Activated CD4-positive, alpha-beta T cell treated with anti-CD3 and anti-CD28 coated beads, Interleukin-2, Interleukin-6, amounts not matched to agents 100 ng/mL and 50 ng/mL, durations not matched to agents 16 hours and 8 hours (primary cell): ENCODE measurements at places on chromosomes 4 and X.

DNA sequence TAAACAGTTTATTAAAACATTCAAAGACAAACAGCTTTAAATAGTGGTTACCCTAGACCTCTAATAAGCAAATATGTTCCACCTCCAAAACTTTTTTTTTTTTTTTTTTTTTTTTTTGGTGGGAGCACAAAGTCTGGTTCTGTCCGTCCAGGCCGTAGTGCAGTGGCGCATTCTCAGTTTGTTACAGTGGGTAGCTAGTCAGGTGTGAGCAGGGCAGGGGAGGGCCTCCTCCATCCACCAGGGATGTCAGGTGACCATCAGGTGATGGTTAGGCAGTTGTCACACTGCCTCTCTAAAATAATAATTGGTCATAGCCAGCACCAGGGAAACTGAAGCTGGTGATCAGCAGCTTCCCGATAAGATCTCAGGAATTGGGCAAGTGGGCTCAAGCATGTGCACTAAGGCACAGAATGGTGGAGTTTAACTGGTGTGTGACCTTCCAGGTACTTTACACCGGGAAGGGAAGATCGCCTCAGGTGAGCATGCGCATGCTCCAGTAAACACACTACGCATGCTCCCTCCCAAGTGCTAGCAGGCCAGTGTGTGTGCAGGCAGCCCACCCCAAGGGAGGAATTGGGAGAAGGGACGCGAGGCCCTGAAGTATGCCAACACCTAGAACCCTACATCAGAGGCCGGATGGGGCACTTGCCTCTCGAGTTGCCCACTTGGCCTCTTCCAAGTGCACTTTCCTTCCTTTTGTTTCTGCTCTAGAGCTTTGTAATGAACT is 27.2 kb downstream of the TNIP2 start:
- DNase-seq = no peak

- DNase-seq = no peak
Measured at GRCh38 chr4:85787133-85787532, 312.2 kb downstream of the ARHGAP24 start.

- DNase-seq = no peak
Measured at GRCh38 chr4:94758700-94759399, 1.1 kb downstream of the BMPR1B start.

DNA sequence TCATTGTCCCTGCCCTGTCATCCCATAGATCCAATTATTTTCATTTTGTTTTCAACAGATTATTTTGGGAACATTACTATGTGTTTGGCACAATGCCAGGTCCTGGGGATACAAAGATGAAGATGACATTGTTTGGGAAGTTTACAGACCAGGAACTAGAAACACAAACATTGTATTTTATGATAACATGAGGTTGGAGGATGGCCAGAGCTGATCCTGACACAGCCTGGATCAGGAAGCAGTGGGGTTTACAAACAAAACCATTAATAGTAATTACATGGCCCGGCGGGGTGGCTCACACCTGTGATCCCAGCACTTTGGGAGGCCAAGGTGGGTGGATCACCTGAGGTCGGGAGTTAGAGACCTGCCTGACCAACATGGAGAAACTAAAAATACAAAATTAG is 29.9 kb downstream of the CLRN2 start:
- DNase-seq = no peak

GRCh38 chr4:48152259-48152658 is 18.2 kb upstream of the TXK start:
- no peak for DNase-seq

DNA sequence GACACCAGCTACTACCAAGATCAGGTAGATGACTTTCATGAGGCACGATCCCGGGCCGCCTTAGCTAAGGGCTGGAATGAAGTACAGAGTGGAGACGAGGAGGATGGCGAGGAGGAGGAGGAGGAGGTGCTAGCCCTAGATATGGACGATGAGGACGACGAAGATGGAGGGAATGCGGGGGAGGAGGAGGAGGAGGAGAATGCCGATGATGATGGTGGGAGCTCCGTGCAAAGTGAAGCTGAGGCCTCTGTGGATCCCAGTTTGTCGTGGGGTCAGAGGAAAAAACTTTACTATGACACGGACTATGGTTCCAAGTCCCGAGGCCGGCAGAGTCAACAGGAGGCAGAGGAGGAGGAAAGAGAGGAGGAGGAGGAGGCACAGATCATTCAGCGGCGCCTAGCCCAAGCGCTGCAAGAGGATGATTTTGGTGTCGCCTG is 481 bp downstream of the UTP3 start:
- DNase-seq = no peak

- peak; percentile 43 for DNase-seq
Measured at GRCh38 chr4:82430964-82431745, 765 bp downstream of the ENOPH1 start.

- no peak for DNase-seq
Measured at GRCh38 chrX:7515681-7516413, 327.1 kb upstream of the VCX start.

DNA sequence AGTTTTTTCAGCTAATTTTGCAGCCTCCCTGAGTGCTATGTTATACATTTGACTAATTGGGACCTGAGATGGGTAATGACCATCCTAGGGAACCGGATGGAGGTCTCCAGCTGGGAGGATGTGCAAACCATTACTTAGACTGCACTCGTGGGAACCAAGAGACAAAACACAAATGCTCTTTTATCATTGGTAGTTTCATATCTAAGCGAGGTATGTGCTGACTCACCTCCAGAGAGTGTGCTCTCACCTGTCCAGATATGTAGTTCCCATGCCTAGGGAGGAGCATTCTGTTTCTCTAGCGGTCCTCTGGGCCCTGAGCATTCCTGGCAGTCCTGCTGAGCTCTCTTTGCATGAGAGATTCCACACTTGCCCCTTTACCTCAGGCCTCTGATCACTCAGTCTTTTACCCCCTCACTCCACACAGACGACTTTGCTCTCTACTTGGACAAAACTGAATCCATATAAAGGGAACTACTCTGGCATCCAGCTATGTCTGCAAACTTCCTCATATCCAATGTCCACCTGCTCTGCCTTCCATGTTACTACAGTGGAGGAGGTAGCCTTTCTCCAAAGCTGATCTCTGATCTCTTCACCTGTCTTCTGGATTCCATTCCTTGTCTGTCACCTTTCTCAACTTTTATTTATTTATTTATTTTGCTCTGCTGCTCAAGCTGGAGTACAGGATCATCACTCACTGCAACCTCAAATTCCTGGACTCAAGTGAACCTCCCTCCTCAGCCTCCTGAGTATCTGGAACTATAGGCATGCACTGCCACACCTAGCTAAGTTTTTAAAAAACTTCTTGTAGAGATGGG is 88.4 kb downstream of the LRP2BP start:
- DNase-seq = no peak

DNA sequence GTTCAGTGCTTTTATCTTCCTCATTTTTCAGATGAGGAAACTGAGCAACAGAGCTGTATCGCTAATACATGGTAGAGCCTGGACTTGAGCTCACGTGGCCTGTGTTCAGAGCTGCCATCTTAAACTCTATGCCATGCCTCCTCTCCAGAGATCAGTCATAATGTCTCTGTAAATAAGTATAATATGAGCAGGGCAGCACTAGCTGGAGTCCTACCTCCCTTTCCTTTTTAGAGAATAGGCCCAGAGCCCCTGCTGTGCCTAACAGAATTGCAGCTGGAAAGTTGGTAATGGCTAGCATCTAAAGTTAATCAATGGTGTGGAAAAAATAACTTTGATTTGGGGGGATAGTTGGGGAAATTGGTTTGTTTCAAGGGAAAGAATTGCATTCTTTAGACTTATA is 20.4 kb downstream of the CASP6 start:
- DNase-seq = no peak

DNA sequence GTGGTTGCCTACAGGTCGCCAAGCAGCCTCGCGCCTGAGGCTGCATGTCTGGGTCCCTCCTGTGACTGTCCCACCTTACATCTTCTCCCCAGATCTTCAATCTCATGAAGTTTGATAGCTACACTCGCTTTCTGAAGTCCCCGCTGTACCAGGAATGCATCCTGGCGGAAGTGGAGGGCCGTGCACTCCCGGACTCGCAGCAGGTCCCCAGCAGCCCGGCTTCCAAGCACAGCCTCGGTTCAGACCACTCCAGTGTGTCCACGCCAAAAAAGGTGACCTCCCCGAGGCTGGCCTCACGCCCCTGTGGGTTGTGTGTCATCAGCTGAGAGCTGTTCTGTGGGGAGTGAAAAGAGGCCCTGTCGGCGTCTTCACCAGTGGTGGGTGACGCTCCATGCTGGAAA is 24.9 kb upstream of the HGFAC start:
- no peak for DNase-seq

DNA sequence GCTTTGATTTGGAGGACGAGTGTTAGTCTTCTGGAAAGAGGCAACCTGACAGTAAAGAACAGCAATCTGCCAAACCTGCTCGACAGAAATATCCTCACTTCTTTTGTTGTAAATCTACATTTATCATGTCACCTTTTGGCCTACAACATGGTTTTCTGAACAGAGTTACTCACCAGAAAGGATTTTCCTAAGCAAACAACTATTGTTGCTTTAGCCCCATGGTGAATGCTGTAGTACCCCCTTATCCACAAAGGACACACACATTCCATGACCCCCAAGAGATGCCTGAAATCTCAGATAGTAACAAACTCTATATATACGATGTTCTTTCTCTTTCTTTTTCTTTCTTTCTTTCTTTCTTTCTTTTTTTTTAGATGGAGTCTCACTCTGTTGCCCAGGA is 42.7 kb downstream of the TMEM150C start:
- DNase-seq = no peak

DNA sequence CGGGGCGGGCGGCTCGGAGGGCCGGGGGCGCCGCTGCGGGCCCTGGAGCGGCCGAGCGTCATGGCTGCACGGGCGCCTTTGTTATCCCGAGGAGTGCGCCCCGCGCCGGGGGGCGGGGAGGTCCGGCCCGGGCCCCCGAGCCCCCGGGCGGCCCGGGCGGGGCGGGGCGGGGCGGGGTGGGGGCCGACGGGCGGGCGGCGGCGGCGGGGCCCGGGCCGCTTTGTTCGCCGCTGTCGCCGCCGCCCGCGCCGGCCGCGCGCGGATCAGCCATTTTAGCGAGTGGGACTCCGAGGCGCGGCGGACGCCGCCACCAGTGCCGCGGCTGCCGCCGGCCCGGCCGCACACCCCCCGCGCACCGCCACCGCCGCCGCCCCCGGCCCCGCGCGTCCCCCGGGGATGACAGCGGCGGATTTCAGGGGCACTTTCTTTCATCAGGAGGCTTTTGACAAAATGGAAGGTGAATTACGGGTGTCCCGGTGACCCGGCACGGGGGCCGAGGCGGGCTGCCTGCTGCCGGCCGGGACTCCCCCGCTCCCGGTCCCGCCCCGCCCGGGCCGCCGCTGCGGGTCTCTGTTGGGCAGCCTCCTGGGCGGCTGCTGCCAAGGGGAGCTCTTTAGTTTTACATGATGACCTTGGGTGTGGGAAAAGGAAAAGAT is 1.2 kb downstream of the HMGB3 start:
- DNase-seq = peak; percentile 1

DNA sequence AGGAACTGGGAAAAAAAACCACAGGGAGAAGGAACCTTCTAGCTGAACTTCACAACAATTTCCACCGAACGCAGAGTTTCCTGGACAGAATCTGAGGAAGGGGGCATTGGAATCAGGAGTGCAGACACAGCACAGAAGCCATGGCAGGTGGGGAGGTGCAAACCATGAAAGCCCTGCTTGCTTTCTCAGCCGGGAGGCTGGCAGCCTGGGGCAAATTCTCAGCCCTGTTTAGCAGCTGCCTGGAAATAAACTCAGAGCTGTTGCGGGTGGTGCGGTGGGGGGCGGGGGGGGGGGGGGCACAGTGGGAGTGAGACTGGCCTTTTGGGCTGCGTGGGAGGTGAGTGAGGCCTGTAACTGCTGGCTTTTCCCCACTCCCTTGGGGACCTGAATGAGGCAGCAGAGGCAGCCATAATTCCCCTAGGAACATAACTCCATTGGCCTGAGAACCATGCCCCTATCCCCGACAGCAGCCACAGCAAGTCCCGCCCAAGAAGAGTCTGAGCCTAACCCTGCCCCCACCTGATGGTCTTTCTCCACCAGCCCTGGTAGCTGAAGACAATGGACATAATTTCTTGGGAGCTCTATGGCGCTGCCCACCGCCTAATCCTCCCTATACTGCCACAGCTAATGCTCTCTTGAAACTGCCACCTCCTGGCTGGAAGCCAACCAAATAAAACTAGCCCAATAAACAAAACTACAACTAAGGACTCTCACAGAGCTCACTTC is 176.3 kb downstream of the FAM13A start:
- DNase-seq = no peak

GRCh38 chrX:17039826-17040225 is 93.4 kb downstream of the REPS2 start:
- no peak for DNase-seq

GRCh38 chr4:87150498-87151261 is 69.7 kb downstream of the KLHL8 start:
- DNase-seq = peak; percentile 78

GRCh38 chr4:114420069-114420468 is 178.5 kb upstream of the UGT8 start:
- no peak for DNase-seq

GRCh38 chr4:77454858-77455257 is 150.8 kb upstream of the CXCL13 start:
- no peak for DNase-seq

GRCh38 chrX:119398974-119399771 is at the start of gene SLC25A43:
Gene SLC25A43, plus strand, starts transcription at chrX:119399336. Its CDS starts 68 bp downstream, at chrX:119399404.
- DNase-seq = peak; percentile 39

GRCh38 chr4:112153211-112153791 is 8.0 kb downstream of the FAM241A start:
- no peak for DNase-seq

DNA sequence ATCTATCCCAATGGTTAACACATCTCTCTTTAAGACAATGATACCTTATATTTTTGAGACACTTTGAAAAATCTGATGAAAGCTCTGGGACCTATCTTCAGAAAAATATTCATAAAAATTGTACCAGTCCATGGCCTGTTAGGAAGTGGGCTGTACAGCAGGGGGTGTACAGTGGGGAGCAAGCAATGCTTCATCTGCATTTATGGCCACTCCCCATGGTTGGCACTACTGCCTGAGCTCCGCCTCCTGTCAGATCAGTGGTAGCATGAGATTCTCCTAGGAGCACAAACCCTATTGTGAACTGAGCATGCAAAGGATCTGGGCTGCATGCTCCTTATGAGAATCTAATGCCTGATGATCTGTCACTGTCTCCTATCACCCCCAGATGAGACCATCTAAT is 42.6 kb downstream of the C4orf51 start:
- no peak for DNase-seq

DNA sequence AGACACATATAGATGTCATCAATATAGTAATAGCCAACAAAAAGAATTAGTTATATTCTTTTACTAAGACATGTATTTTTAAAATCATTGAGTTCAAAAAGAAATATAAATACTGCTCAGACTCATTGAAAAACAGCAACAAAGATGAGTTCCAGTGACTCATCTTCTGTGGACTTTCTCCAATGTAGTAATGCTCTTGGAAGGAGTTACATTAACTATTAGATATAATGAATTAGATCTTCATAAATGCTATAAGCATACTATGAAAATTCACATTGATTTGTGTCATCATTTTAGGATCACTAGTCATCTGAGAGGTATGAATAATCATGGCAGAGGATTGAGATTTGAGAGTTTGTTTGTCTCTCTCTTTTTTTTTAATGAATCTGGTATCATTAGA is 547.8 kb upstream of the PCDH7 start:
- no peak for DNase-seq
